T1000 (cell line): ENCODE measurements at places on chromosomes 3 and 15.

DNA sequence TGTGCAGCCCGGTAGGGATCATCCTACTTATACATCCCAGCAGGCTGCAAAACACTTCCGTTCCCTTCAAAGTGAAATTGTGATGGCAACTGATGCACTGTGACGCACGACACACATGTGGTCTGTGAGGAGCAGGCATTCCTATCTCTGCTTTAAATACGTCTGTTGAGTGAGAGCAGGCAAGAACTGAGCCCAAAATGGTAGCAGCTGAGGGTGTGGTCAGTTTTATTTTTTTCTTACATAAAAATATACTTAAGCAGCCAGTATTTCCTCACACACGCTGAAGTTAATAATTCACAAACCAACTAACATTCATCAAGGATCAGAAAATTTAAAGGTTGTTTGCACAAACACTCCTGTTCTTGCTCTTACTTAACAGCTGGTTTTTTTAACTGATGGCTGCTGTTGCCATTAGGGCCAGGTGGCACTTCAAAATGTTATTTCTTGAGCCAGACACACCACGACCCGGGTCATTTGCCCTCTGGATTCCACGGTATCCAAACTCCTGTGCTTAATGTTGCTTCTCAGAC, 23.9 kb downstream of the LRIG1 start:
- DNase-seq: no peak

DNA sequence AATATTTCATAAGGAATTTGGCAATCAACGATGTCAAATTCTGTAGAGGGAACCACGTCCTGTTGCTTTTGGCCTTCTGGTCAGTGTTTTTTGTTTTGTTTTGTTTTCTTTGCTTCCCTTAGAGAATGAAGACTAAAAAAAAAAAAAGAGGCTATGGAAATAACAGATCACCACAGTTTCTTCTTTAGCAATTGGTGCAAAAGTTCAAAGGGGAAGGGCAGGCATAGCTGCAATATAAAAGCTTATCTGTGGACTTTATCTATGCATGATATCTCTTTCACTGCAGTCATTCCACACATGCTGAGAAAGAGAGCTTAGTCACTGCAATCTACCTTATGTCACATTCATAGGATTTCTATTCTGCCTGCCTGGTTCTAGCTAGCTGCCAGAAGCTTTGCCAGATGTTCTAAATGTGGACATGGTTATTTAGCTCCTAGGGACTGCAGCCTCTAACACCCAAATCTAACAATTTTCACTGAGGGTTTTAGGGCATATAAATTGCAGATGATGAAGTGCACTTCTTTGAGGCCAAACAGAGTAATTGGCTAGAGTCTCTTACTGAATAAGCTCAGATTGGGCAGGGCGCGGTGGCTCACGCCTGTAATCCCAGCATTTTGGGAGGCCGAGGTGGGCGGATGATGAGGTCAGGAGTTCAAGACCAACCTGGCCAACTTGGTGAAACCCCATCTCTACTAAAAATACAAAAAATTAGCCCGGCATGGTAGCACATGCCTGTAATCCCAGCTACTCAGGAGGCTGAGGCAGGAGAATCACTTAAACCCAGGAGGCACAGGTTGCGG, 637.2 kb downstream of the NTRK3 start:
- peak; percentile 32 for DNase-seq

DNA sequence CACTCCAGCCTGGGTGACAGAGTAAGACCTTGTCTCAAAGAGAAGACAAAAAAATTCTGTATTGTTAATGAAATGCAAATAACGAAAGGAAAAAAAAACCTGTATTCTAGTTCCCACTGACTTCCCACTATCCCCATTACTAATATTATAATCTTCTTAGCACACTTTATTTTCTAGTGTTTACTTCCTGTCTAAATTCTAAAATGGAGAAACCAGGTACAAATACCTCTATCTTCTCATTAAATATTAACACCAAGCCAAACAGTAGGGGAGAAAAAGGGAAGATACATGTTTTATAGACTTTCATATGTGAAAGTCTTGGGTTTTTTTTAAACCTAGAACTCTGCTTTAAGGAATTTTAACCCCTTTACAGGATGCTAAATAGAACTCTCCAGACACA, 55.3 kb upstream of the PLXND1 start:
- DNase-seq: no peak

GRCh38 chr3:67654844-67655177, 399 bp upstream of the SUCLG2 start:
- no peak for DNase-seq

DNA sequence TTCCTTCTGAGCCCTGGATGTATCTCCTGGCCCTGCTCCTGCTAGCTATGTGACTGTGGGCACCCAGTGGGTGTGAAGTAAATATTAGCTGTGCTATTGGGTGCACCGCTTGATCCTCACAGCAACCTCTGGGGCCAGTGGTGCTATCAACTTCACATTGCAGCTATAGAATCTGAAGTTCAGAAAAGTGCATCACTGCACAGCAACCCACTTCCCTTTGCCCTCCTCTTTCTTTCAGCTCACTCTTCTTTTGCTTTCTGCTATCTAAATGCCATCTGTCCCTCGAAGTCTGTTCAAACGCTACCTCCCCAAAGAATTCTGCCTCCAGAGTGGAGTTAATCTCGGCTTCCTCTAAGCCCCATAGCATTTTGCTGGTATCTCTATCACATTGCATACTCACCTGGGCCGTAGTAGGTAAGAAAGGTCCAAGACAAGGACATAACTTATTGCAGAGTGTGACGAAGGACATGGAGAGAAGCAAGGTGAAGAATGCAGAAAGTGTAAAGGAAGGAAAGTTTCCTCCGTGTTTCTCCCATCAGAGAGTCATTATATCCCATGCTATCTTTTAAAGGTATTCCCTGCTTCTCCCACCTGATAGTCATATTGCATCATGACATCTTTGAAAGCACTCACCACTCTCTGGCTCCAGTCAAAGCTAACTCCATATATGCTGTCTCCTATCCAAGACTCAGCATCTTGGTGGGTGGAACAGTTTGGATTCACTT, 57.1 kb upstream of the BCL6 start:
- no peak for DNase-seq

- DNase-seq: no peak
Observed at GRCh38 chr15:57947781-57948180, 117.7 kb downstream of the ALDH1A2 start.

DNA sequence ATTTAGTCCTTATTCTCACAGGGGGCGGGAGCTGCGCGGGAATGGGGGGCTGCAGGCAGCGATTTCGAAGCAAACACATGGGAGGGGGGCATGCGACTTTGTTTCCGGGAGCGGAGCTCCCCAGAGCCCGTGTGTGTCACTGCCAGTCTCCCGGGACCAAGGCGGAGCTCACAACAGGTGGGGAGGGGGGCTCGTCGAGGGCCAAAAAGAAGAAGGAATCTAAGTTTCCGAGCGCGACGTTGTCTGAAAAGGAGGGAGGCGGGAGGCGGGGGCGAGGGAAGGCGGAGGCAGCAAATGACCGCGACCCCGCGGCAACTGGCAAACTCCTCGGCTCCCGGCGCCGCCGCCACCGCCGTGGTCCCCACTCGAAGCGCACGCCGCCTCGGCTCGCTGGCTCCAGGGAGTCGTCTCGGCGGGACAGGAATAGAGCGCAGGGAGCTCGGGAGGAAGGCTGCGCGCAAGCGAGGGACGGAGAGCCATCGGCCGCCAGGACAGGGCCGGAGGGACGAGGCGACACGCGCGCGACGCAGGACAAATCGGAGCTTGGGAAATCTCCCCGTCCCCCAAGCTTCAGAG, 1.4 kb downstream of the FOXP1 start:
- peak; percentile 17 for DNase-seq

DNA sequence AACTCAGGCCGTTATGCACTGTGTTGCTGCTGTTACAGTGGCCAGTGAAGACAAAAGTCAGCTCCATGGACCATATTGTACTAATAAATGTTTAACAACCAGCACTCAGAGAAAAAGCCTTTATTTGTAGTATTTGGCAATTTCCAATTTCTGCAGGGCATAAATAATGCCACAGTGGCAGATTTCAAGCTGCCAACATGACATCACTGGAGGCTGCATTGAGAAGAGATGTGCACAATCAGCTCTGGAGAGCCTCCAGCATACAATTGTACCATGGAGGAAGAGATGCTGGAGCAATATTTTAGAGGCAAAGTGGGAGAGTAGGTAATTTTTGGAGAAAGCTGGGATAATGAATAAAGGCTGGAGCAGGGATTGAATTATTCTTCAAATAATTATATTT, 9.7 kb upstream of the ALCAM start:
- no peak for DNase-seq

- peak; percentile 63 for DNase-seq
Observed at GRCh38 chr3:113947372-113948014, at the start of gene ZDHHC23. TSS of gene ZDHHC23 (plus strand) at chr3:113948013. CDS start at chr3:113948803, 790 bp downstream.

DNA sequence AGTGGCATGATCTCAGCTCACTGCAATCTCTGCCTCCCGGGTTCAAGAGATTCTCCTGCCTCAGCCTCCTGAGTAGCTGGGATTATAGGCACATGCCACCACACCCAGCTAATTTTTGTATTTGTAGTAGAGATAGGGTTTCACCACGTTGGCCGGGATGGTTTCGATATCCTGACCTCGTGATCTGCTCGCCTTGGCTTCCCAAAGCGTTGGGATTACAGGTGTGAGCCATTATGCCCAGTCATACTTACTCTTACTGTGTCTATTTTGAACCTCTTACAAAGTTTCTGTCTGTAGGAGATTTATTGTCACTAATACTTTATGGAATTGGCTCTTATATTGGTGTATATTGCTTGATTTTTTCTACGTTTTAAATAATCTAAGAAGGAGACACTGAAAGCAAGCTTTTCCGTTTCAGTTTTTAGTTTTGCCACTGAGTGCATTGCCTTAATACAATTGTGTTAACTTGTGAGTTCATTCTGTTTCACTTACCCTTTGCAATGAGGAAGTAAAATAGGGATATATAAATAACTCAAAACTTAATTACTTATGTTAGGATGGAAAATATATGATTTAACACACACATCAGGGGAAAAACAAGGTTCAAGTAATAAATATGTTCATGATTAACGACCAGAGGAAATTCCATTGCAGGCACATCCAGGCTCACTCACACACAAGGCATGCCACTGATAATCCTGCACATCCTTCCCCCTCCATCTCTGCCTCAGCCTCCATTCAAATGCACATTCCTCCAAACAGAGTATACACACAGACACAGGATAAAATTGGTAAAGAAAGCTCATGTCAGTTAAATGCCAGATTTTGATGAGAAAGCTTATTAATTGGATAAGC, 279.3 kb upstream of the RASGRP1 start:
- no peak for DNase-seq

GRCh38 chr15:35000511-35000910, 12.4 kb upstream of the ZNF770 start:
- peak; percentile 67 for DNase-seq

GRCh38 chr3:94175677-94176076, 112.8 kb downstream of the NSUN3 start:
- DNase-seq: no peak

- DNase-seq: no peak
Observed at GRCh38 chr3:141835557-141836229, 40.8 kb upstream of the ATP1B3 start.

GRCh38 chr15:63501256-63502089, 2.9 kb upstream of the USP3 start:
- DNase-seq: peak; percentile 60

DNA sequence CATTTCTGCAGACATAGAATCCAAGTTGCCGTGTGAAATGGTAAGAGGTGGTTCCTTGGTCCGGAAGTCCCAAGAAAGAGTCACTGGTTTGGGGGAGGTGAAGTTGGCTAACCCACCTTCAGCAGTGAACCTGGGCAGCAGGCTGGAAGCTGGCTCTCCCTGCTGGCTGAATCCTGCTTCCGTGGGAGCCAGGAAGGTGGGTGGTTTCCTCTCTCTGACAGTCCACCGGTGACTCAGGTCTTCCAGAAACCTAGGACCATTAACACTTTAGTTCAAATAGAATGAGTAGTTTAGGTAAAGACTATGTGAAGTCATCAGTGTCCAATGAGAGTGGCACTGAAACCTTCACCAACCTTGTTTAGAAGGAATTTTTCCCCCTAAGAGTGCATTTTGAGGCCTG, 87.4 kb upstream of the CACNA2D3 start:
- no peak for DNase-seq

GRCh38 chr3:184713040-184713355, 1.1 kb upstream of the MAGEF1 start:
- DNase-seq: no peak

DNA sequence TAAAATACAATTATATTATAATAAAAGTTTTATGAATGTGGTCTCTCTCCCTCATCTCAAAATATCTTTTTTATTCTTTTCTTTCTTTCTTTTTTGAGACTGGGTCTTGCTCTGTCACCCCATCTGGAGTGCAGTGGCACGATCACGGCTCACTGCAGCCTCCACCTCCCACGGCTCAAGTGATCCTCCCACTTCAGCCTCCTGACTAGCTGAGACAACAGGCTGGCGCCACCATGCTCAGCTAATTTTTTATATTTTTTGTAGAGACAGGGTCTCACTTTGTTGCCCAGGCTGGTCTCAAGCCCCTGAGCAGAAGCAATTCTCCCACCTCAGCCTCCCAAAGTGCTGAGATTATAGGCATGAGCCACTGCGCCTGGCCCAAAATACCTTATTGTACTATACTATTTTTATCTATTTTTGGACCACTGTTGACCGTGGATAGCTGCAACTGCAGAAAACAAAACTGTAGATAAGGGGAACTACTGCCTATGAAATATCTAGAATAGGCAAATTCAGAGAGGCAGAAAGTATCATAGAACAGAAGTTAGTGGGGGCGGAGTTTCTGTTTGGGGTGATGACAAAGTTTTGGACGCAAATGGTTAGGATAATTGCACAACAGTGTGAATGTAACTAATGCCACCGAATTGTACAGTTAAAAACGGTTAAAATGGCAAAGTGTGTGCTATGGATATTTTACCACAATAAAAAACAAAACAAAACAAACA, 66.6 kb downstream of the SLC12A8 start:
- no peak for DNase-seq

GRCh38 chr15:42156243-42156922, at the start of gene PLA2G4F:
TSS of gene PLA2G4F (minus strand) at chr15:42156636. CDS start at chr15:42156549, 87 bp downstream.
- DNase-seq: no peak

DNA sequence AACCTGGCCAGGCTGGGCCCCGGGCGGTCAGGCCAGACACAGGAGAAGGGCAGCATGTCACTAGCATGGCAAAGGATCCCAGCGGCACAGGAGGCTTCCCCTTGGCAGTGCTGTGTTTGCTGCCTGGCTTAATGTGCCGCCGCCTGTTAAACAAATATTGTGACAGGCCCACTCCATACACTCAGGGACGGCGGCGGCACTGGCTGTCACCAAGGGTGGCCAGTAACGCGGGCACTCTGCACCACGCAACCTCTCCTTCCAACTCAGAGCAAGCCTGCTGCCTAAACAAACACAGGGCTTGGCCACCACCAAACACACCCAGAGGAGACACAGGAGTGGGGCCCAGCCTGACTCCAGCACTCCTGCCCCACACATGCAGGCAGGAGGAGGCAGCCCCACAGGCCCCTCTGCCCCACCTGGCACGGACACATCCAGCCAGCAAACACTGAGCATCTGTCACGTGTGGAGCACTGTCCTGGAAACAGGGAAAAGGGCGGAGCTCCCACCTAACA, 48.0 kb downstream of the TPRA1 start:
- DNase-seq: no peak
